Motor neuron (in vitro differentiated cells): ENCODE measurements at places on chromosomes 16 and 17. TPM values are rescaled to one million over a fixed set of nuclear protein-coding genes. Genes with fewer than 3 reads are reported as not detected.

FOXN1 gene
- total RNA-seq = 0.30 and 0.73 TPM in 2 replicates

ZNF750 gene
- total RNA-seq = 0.46 and 0.57 TPM in 2 replicates

MYH2 gene
- total RNA-seq = not detected in 2 replicates

FGF11 gene
- 0.97 and 1.5 TPM in 2 replicates for total RNA-seq

NMRAL1 gene
- total RNA-seq = 38.1 and 42.9 TPM in 2 replicates

HID1 gene
- 11.9 and 12.9 TPM in 2 replicates for total RNA-seq

BAIAP2 gene
- 39.9 and 42.0 TPM in 2 replicates for total RNA-seq

HOXB3 gene
- total RNA-seq = 35.5 and 41.4 TPM in 2 replicates

NPIPA2 gene
- total RNA-seq = 2.7 and 3.5 TPM in 2 replicates

NR1D1 gene
- 3.1 and 5.4 TPM in 2 replicates for total RNA-seq

ZNF232 gene
- 14.8 and 15.9 TPM in 2 replicates for total RNA-seq

MT1M gene
- 0.54 and 1.0 TPM in 2 replicates for total RNA-seq

MYO18A gene
- total RNA-seq = 82.5 and 90.8 TPM in 2 replicates

IRX5 gene
- total RNA-seq = 10.2 and 12.8 TPM in 2 replicates

MFAP4 gene
- total RNA-seq = 32.2 and 33.3 TPM in 2 replicates

TMEM238L gene
- 1.5 TPM in 1 of 2 replicates, not detected in the other for total RNA-seq

CD300H gene
- total RNA-seq = not detected in 2 replicates

CA5A gene
- total RNA-seq = not detected in 2 replicates

C16orf92 gene
- total RNA-seq = not detected in 2 replicates

PRR35 gene
- 0.05 TPM in 1 of 2 replicates, not detected in the other for total RNA-seq

UMOD gene
- not detected in 2 replicates for total RNA-seq

ANKRD13B gene
- total RNA-seq = 21.6 and 24.4 TPM in 2 replicates
